ENCODE measurements at places on chromosomes 6 and 20.

DNA sequence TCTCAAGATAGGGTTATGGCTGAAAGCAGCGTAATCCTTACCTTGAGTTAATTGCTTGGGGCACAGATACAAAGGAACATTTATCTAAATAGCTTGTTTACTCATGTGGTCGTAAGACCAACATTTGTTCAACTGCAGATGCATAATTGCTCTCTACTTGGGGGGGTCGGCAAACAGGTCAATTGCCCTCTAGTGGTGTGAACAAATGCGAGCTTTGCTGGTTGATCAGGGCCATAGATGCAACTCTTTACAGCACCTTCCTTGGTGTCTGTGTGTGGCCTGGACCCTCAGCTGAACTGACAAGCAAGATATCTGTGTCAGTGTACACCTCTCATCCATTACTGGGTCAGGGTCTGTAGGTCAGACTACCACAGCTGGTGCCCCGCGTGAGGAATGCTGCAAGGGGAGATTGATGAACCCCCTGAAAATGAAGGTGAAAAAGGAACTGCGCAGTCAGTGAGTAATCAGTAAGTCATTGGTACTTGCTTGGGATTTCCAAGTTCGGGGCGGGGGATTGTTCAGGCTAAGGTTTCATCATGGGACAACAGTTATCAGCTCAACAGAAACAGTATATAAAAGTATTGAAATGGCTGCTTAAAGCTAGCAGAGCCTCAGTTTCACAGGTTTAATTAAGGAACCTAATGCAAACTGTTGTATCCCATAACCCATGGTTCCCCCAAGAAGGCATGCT is 24.0 kb downstream of the HLA-DPA1 start:
- DNase-seq: no peak

DNA sequence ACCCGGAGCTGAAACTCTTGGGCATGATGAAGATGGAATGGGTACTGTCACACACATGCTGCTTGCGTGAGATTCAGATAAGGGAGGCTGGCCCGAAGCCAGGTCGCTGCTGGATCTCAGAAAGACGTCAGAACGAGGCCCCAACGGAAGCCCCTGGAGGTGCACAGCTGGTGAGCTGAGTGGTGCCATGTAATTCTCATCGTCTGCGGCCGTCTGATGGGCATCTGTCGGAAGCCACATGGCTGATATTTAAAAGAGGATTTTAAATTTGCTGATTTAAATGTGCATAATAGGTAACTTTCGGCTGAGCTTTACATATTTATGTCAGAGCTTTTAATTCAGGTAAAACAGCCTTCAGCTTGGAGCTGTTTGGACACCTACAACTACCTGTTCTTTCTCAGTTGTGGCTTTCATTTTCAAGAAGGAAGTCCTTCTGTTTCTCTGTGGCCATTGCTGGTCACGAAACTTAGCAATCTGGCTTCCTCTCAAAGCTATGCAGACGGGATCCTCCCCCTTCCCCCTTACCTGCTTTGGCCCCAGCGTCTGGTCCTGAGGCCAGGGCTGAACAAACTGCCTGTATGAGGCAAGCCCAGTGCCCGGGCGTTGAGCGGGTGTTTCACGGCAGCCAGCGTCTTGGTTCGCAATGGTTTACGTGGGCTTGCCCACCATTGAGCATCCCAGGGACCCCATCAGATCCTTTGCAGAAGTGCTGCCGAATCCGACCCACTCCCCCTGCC is 9.2 kb downstream of the SLCO4A1 start:
- peak; percentile 77 for DNase-seq

- DNase-seq: peak; percentile 10
Measured at GRCh38 chr6:16252686-16253299, 14.4 kb downstream of the GMPR start.

- DNase-seq: no peak
Measured at GRCh38 chr20:50919567-50919966, 11.7 kb downstream of the ADNP start.

- DNase-seq: no peak
Measured at GRCh38 chr6:31794866-31795615, 511 bp downstream of the VARS1 start.

DNA sequence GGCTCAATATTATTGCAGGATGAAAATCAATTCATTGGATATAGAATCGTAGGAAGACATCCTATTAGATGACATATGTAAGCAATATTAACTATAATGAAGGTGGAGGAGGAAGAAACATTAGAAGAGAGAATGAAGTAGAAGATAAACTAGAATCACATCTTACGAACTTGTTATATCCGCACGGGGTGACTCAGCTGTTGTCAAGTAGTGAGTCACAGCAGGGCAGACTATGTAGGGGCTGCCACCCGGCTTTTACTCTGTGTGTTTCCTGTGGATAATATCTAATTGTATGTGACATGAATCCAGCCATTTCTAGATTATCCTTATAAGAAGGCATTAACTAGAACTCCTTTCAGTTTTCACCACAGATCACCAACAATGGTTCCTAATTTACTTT is 520.2 kb downstream of the DOK5 start:
- no peak for DNase-seq

All from CD4-positive, alpha-beta T cell treated with Interleukin-17A for 1 hour (primary cell).